ENCODE measurements at places on chromosomes 11 and 22. TPM values are rescaled to one million over a fixed set of nuclear protein-coding genes. Genes with fewer than 3 reads are reported as not detected.

DNA sequence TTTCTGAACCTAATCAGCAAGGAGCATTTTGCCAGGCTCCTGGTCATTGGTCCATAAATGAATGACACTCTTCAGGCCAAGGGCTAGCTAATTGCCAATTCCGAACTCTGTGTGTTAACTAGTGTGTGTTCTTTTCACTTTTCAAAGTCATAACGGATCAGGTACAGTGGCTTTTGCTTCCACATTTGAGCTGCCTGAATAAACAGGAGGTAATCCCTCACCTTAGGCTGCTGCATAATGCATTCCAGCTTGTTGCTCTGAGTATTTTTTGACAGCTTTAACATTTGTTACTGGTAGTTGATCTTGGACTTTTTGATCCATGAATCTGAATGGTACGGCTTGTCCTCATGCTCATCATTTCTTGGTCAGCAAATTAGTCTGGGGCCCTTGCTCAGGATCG lies 485.1 kb downstream of the CNTN5 start:
- no peaks in the 10 kb centered on the region for H3K4me1 ChIP-seq
- DNase-seq = no peak
- H3K4me3 ChIP-seq = no peak overlapping the region
- H3K36me3 ChIP-seq = no peaks in the 10 kb centered on the region
- no peak overlapping the region for H3K27ac ChIP-seq

GRCh38 chr11:125348674-125349309 lies 147.3 kb downstream of the FEZ1 start:
- DNase-seq = peak; percentile 72
- H3K27ac ChIP-seq = peak overlapping the region; percentile 18
- peaks cover 9% of the 10 kb centered on the region for H3K4me1 ChIP-seq
- no peaks in the 10 kb centered on the region for H3K27me3 ChIP-seq
- no peak overlapping the region for H3K4me3 ChIP-seq
- H3K36me3 ChIP-seq = no peaks in the 10 kb centered on the region

DNA sequence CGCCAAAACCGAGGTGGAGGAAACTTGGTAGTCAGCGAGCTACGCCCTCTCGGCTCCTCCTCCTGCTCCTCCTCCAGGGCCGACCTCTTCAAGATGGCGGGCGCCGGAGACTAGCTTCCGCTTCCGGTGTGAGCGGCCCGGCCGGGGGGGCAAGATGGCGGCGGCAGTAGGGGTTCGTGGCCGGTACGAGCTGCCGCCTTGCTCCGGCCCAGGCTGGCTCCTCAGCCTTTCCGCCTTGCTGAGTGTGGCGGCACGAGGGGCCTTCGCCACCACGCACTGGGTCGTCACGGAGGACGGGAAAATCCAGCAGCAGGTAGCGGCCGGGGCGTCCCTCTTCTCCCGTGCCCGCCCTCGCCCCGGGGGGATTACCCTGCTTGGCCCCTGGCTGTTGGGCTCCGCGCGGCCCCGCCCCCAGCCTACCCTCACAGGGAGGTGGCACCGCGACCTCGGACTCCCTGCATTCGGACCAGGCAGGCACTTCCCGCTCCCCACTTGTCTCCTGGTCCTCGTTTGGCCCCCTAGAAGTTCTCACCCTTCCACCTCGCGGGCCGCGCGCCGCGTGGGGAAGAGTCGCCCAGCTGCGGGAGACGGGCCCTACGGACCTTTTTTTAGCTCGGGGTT lies at the start of gene TTC17:
Gene TTC17, plus strand, starts transcription at position 120 of the 621 bp plus-strand sequence. Its CDS starts 35 bp downstream, at position 155.
- no peaks in the 10 kb centered on the region for H3K36me3 ChIP-seq
- H3K27me3 ChIP-seq = no peaks in the 10 kb centered on the region
- H3K4me3 ChIP-seq = peak within 1 kb of the TSS; percentile 95
- DNase-seq = peak; percentile 98
- H3K4me1 ChIP-seq = peaks cover 16% of the 10 kb centered on the region
- H3K27ac ChIP-seq = peak within 1 kb of the TSS; percentile 93

GRCh38 chr11:10858439-10859325 lies 829 bp upstream of the ZBED5 start:
- H3K4me3 ChIP-seq = peak overlapping the region; percentile 83
- peak overlapping the region; percentile 98 for H3K27ac ChIP-seq
- H3K27me3 ChIP-seq = no peaks in the 10 kb centered on the region

HTR3A gene
- total RNA-seq = not detected

TRIM51 gene
- not detected for total RNA-seq

All from upper lobe of right lung (tissue), 1 donor.